ENCODE measurements at places on chromosomes 6 and 20.

DNA sequence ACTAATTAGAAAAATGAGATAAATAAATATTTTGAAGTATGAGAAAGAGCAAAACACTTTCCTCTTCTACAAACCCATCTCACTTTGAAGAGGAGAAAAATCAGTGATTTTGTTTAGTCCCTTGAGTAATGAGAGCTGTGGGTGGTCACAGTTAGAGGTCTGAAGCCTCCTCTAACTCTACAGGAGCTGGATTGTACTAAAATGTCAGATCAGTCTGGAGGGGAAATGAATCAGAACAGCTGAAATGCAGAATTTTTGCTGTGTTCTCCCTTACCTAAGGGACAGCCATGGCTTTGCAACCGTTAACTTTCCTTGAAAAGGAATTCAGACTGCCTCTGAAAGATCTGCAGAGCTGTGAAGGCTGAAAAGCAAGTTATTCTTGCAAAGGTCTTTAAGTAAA is 11.4 kb upstream of the RFPL4B start:
- no peak overlapping the region for H3K27ac ChIP-seq
- peaks cover 8% of the 10 kb centered on the region for H3K27me3 ChIP-seq
- H3K36me3 ChIP-seq: no peaks in the 10 kb centered on the region
- H3K4me1 ChIP-seq: peaks cover under 1% of the 10 kb centered on the region

DNA sequence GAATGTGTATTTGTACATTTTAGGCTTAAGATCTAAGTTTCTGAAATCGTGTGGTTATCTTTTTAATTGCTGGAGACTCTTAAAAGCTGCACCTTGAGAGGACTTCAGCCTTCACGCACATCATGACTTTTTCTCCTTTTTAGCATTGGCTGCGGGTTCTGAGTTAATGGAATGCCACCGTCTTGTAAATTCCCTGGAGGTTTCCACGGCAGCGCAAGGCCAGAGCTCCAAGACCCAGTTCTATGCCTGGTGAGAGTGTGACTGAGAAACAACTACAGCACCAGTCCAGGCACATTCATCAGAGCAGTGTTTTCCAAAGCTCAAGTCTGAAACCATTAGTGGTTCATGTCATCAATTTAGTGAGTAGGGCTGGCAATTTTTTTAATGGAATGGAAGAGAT is 23.0 kb downstream of the PRR18 start:
- no peak overlapping the region for H3K4me3 ChIP-seq
- DNase-seq: no peak
- H3K4me1 ChIP-seq: no peaks in the 10 kb centered on the region
- no peaks in the 10 kb centered on the region for H3K27me3 ChIP-seq
- no peaks in the 10 kb centered on the region for H3K36me3 ChIP-seq
- H3K27ac ChIP-seq: no peak overlapping the region

DNA sequence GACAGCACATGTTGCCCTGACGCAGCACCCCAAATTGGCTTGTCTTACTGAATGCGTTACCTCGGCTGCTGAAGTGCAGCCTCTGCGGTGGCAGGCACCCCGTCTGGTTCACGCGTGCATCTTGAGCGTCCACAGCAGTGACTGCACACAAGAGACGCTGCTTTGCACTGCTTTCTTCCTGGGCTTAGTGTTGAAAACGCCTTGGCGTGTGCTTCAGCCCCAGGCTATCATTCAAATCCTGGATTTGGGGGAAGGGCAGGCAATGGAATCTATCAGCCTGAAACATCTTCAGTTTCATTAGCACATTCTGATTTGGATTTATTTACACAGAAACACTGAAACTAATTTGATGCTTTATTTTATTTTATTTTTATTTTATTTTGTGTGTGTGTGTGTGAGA is 342.7 kb downstream of the SMOC2 start:
- no peak overlapping the region for H3K27ac ChIP-seq
- H3K4me1 ChIP-seq: no peaks in the 10 kb centered on the region
- no peak for DNase-seq
- no peak overlapping the region for H3K4me3 ChIP-seq
- H3K36me3 ChIP-seq: no peaks in the 10 kb centered on the region

- H3K4me3 ChIP-seq: no peak overlapping the region
- peaks cover 27% of the 10 kb centered on the region for H3K4me1 ChIP-seq
- no peak for DNase-seq
- peaks cover 6% of the 10 kb centered on the region for H3K36me3 ChIP-seq
Measured at GRCh38 chr20:10513061-10513460, 78.0 kb downstream of the SLX4IP start.

DNA sequence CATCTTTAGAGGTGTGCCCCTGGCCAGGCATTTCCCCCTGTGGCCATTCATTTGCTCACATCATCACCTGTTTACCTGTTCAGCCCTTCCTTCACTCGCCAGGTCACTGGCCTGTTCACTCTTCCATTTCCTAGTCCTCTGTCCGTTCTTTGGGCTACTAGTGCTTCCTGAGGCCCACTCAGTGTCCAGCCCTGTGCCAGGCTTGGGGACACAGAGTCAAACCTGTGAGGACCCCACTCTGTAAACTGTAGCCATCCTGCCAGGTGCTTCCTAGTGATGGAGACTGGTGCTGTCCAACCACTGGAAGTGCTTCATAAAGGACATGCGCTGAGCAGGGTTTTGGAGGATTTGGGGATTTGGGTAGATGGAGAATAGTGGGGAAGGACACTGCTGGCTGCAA is 3.5 kb downstream of the DLGAP4 start:
- DNase-seq: no peak
- H3K4me1 ChIP-seq: peaks cover 2% of the 10 kb centered on the region
- no peaks in the 10 kb centered on the region for H3K36me3 ChIP-seq

GRCh38 chr20:63678071-63678470 is 18.4 kb upstream of the TNFRSF6B start:
- H3K4me3 ChIP-seq: no peak overlapping the region
- H3K27me3 ChIP-seq: no peaks in the 10 kb centered on the region
- no peak for DNase-seq
- H3K27ac ChIP-seq: no peak overlapping the region
- H3K4me1 ChIP-seq: peaks cover 2% of the 10 kb centered on the region

DNA sequence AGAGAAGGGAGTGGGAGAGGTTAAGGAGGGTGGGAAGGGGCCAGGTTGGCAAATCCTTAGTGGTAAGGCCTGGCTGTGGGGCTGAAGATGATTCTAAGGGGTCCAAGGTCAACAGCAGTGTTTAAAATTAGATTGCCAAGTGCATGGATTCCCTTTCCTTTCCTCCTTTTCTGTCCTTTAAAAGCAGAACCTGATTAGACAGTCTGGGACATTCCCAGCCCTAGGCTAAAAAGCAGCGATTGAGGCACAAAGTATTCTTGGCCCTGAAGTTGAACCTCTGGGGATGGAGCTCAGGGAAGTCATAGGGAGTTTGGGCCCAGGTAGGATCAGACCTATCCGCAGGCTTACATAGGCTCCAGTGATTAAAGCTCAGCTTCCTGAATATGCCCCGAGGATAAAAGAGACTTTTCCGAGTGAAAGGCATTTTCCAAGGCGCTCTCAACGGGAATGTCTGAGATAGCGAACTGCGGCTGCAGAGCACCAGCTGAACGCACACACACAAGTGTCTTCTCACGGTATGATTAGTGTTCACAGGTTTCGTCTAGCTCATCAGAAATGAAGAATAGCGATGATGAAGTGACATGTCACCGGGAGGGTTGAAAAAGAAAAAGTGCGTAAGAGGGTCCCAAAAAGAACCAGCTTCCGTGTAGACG is 787 bp upstream of the CARMIL1 start:
- peak overlapping the region; percentile 79 for H3K27ac ChIP-seq
- H3K4me3 ChIP-seq: peak overlapping the region; percentile 82
- peaks cover 7% of the 10 kb centered on the region for H3K27me3 ChIP-seq

DNA sequence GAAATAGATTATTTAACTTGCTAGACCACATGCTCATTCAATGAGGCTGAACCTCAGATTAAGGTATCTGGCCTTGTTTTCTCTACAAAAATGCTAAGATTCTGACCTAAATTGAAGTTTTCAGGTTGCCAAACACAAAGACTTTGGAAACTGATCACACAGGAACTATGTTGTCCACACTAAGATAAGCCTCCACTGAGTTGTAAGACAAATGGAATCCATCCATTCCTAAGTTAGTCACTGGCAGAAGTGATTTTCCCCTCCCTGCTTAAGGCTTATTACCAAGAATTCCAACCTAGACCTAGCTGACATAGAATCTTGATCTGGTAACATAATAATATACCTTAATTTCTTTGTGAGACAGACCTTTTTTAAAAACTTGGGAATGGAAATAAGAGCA is 608.1 kb downstream of the TENT5A start:
- no peak overlapping the region for H3K4me3 ChIP-seq
- H3K27ac ChIP-seq: no peak overlapping the region
- no peaks in the 10 kb centered on the region for H3K36me3 ChIP-seq

GRCh38 chr20:41854765-41855164 is 236.6 kb upstream of the CHD6 start:
- H3K36me3 ChIP-seq: no peaks in the 10 kb centered on the region
- no peaks in the 10 kb centered on the region for H3K4me1 ChIP-seq
- H3K27ac ChIP-seq: no peak overlapping the region
- H3K27me3 ChIP-seq: peaks cover 21% of the 10 kb centered on the region

GRCh38 chr6:63526931-63527330 is 45.3 kb upstream of the LOC128125822 start:
- H3K27ac ChIP-seq: no peak overlapping the region
- no peak for DNase-seq
- no peaks in the 10 kb centered on the region for H3K36me3 ChIP-seq
- H3K4me1 ChIP-seq: peaks cover 12% of the 10 kb centered on the region

- DNase-seq: no peak
- H3K4me1 ChIP-seq: peaks cover 16% of the 10 kb centered on the region
- H3K4me3 ChIP-seq: no peak overlapping the region
- H3K27ac ChIP-seq: peak overlapping the region; percentile 32
Measured at GRCh38 chr6:139764498-139764986, 390.1 kb upstream of the CITED2 start.

DNA sequence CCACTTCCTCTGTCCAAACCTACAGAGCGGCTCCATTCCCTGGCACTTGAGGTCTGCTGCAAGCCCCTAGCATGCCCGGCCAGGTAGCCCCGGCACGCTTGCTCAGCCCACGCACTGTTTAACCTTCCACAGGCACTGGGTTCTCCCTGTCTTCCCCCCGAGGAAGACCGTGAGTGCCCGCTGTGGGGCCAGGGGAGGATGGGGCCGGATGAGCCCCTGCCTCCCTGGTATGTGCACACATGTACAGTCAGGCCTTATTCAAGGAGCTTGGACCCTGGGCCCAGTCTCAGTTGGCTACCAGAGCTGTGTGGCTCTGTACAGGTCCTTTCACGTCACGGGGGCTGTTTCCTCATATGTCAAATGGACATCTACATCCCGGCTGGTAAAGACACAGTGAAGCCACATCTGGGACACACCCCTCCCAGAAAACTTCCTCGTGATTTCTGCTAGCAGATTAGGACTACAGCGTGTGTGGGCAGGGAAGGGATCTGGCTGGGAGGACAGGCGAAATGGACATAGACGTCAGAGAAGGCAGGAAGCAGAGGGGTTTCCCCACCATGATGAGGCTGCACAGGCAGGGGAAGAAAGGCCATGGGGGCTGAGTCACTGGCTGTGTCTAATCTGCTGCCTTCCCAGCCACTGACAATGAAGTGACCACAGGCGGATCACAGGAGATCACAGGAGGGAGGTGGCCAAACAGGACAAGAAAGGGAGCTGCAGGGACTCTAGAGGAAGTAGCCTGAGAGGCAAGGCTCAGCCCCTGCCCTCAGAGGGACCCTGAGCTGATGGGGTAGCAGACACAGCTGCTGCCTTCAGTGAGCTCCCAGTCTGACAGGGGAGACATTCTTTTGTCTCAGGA is 62.9 kb downstream of the MRPL14 start:
- no peaks in the 10 kb centered on the region for H3K36me3 ChIP-seq
- peaks cover 2% of the 10 kb centered on the region for H3K27me3 ChIP-seq
- DNase-seq: peak; percentile 62
- H3K27ac ChIP-seq: no peak overlapping the region
- peaks cover 8% of the 10 kb centered on the region for H3K4me1 ChIP-seq
